Globus pallidus (tissue), 1 donor: ENCODE measurements at places on chromosomes 16 and 17.

- DNase-seq: no peak
These were observed 160.3 kb downstream of the SHISA9 start for GRCh38 chr16:13061691-13062090.

- DNase-seq: no peak
These were observed 29.3 kb downstream of the MAF start for GRCh38 chr16:79571065-79571902.

- no peak for DNase-seq
These were observed 35.8 kb upstream of the LGALS9 start for GRCh38 chr17:27595208-27595607.

GRCh38 chr16:74903901-74904678, 80.8 kb downstream of the WDR59 start:
- no peak for DNase-seq

- DNase-seq: no peak
These were observed 34.6 kb upstream of the CDH15 start for GRCh38 chr16:89136931-89137330.

DNA sequence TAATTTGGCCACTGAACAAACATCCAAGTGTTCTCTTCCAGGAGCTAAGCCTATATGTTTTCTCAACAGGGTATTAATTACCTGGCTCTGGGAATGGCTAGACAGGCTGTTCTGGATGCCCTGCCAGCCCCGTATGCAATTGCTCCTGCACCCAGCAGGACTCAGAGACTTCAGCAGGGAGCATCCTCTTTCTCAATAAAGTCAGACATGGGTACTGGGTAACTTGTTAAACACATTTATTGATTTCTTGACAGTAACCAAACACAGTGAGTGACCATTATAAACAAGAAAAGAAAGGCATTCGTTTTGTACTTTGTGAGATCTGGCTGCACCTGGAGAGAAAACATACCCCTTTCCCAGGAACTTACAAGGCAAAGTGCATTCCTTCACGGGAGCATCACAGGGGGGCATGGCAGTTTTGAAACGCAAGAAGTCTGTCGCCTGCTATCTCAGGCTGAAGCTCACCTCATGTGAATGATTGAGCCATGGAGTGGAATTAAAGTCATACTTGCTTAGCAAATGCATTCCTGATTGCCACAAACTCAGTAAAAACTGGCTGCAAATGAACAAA, 369.8 kb downstream of the UTP18 start:
- no peak for DNase-seq

DNA sequence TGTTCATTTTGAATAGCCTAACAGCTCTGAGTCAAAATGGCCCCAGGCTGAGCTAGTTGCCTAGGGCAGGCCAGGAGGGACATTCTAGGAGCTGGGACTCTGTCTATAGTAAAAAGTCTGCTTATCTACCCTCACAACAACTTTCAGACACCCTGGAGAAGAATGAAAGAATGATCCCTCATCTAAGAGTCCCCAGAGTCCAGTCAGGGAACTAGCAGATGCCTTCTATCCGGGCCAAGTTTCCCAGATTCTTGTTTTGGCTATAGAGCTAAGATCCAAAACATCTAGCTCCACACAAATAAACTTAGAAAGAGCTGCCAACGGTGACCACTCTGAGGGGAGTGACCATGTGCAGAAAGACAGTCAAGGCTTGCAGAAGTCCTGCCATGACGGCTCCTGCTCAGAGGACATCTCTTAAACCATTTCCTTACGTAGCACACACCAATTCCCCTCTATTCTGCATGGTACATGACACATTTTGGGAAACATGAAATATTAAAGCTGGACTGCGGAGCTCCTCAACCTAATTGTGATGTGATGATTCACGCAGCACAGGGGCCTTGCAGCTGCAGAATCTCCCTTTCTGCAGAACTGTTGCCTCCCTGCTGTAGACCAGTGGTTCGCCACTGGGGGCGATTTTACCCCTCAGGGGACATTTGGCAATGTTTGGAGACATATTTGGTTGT, 24.2 kb downstream of the FAM20A start:
- DNase-seq: no peak

DNA sequence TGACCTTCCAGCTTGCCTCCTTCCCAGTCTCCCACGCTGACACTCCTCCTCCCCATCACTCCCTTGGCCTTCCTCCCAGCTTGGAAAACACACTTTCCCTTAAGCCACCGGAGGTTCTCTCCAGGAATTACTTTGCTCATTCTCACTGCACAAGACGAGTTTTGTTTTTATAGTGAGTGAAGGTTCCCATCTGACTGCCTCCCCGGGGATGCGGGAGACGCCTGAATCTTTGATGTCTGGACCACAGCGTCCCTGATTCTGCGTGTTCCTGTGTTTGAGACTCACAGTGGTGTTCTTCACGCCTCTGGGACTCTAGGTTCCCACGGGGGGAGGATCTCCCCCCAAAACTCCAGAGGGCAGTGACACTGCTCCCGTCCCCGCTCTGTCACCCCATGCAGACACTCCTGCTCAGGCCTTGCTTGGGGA, 2.0 kb downstream of the DNAI2 start:
- peak; percentile 71 for DNase-seq

DNA sequence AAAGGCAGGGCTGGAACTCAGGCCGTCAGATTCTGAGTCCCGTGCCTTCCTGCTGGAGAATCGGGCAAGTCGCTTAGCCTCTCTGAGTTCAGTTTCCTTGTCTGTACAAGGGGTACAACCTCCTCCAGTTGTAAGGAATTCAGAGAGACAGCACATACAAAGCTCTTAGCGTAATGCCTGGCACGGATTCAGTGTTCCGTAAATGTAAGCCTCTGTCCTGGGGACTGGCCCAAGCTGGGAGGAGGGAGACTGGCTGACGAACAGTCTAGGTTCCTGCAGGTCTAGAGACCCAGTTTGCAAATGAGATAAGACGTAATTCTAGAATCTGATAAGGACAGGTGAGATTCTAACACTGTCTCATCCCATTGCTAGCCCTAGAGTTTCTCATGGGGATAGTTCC, 9.9 kb downstream of the METTL22 start:
- peak; percentile 24 for DNase-seq

GRCh38 chr17:76467366-76467765, at the start of gene AANAT:
AANAT (plus strand) TSS chr17:76467603; CDS start chr17:76468747, 1,144 bp downstream.
- no peak for DNase-seq

DNA sequence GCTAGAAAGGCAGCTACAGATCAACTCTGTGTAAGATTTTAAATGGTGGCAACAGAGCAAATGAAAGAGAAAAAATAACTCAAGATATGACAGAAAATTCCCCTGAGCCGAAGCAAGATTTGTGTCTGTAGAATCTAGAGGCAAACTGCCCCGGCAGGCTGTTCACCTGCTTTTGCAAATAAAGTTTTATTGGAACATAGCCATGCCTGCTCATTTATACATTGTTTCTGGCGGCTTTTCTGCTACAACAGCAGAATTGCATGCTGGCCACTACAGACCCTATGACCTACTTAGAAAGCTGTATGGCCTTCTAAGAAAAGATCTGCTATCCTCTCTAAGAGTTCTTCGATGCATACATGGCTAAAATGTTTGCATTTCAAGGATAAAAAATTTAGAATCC, 119.5 kb downstream of the SALL1 start:
- DNase-seq: no peak

DNA sequence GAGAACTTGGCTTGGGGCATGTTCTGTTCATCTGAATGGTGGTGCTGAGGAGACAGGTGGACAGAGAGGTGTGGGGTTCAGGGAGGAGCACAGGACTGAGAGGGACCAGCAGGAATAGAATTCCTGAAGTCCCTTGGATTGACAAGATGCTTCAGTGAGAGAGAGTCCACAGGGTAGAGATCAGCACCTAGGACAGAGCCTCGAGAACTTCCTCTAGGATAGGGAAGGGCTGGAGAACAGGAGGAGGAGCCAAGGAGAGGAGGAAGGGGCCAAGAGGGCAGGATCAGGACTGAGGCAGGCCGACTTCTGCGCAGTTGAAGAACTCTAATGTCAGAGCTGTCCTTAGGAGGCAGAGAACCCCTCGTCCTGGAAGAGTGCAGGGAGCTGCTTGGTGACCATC, 138.4 kb downstream of the PRKCB start:
- no peak for DNase-seq

- DNase-seq: no peak
These were observed 36.5 kb downstream of the GSG1L start for GRCh38 chr16:28027055-28027454.

GRCh38 chr16:87160701-87161337, 156.4 kb downstream of the C16orf95 start:
- DNase-seq: no peak

- DNase-seq: no peak
These were observed 396 bp upstream of the HOXB7 start for GRCh38 chr17:48611213-48611612.

DNA sequence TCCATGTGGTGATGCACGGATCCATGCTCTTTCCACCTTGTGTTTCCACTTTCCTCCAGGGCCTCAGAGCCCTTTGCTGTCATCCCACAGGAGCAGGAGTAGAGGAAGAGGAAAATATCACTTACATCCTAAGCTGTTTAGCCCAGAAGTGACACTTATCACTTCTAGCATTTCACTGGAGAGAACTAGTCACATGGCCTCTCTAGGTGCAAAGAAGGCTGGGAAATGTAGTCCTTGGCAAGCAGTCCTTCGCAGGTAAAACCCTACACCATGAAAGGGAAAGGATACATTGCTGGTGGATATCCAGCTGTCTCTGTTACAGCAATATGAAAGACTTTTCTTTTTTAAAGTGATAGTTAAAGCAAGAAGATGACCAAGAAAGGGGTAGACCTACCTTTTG, 185.9 kb downstream of the RGS9 start:
- no peak for DNase-seq

GRCh38 chr16:25692742-25693508, 1.2 kb downstream of the HS3ST4 start:
- no peak for DNase-seq
